SJCRH30 (cell line): ENCODE measurements at places on chromosomes 5 and 9.

- no peak for DNase-seq
Measured at GRCh38 chr9:69658987-69659675, 13.0 kb downstream of the APBA1 start.

DNA sequence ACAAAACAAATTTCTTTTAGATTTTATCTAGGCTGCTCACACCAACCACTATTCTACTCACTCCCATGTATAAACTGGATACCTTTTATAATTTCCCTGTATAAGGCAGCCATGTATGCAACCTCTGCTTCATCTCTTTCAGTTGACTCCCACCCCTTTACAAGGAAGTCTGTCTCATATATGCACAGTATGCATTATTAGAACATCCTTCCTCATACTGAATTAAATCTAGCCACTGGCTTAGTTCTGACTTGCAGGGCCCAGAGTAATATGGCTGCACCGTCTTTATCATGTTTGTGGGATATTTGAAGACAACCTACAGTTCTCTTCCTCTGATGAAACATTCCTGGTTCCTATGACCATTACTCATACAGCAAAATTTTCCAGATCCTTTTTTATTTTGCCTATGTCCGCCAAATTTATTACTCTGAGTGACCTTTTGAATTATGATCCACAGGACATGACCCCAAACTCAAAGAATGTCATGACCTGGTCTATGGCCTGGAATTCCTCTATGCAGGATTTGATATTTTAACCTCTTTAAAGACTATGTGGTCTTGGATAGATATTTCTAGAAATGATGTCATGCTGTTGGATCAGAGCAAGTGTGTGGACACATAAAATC lies 76.6 kb upstream of the ITGA1 start:
- no peak for DNase-seq

GRCh38 chr5:102858221-102858620 lies 103.1 kb downstream of the PAM start:
- DNase-seq = no peak

- DNase-seq = no peak
Measured at GRCh38 chr5:139636207-139636792, 11.8 kb upstream of the CXXC5 start.

GRCh38 chr5:53173083-53173482 lies 63.5 kb upstream of the MOCS2 start:
- DNase-seq = no peak

DNA sequence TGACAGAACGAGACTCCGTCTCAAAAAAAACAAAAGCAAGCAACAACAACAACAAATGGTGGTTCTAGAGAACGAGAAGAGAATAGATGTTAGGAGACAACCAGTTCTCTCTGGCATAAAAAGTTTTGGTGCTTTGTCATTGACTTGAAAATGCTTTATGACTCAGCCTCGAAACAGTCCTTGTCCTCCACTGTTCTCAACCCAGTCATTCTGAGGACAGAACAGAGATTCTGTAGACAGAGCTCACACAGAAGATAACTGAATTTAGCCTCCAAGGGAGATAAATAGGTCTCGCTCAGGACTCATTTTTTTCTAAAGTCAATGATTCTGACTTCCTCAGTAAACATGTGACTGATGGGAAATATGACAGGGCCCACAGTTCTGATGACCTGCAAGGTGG lies 76.0 kb upstream of the FSTL4 start:
- no peak for DNase-seq

- no peak for DNase-seq
Measured at GRCh38 chr5:145511351-145511750, 323.8 kb downstream of the PRELID2 start.

DNA sequence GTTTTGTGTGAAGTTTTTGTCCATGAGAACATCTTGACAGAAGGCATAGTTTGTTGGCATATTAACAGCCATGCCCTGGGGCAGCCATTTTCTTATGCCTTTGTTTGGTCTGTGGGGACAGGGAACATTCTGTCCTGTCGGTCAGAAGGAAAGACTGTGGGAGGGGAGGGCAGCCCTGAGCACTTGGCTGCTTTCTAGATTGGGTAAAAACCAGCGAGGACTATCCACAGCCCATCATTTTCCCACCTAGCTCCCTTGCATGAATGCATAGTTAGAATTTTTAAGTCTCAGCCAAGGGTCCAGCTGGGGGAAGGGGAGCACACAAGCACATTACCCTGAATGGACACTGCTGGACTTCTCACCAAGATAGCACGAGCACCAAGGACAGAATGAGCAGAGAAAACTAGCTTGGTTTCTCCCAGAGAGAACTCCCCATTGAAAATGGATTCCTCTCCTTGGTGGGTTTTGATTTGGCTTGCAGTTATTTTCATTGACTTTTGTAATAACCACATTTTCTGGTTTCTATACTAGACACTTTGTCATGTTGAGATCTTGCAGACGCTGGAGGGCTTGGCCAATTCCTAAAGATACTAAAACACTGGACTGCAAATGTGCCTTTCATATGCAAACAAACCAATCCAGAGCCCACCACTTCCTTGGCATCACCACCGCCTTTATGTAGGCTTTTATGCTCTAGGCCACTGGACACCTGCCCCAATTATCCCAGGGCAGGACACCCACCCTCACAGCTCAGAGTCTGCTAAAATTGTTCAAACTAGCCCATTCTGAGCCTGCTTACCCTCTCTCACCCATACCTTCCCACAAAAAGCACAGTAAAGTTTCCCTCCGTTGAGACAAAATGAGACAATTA lies 129.9 kb downstream of the BOD1 start:
- DNase-seq = no peak

DNA sequence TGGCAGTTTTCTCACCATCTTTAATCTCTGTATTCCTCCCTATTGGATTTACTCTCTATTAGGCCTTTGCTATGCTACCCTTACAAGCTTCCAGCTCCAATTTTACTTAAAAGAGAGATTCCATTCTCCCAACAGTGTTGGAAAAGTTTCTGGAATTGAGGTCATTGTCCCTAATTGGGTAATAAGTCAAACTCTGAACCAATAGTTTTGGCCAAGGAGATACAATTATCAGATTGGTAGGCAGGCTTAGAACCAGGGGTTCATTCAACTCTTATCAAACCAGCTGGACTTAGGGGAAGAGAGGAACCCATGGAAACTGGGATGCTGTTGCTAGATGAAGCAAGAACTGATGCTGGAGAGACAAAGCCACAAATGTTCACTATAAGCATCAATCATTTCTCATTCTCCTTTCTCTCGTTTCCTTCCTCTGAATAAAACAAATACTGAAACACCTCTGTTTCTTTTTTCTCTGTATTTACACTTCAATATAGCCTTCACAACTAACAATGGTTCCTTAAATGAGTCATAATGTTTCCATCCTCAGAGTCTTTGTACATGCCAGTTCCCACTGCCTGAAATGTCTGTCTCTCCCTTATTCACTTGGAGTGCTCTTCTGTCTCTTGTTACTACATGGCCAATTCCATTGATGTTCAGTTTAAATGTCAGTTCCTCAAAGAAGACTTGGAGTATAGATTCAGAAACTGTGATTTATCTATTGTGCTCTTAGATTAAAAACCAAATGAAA lies 587.3 kb downstream of the GABRG2 start:
- no peak for DNase-seq

DNA sequence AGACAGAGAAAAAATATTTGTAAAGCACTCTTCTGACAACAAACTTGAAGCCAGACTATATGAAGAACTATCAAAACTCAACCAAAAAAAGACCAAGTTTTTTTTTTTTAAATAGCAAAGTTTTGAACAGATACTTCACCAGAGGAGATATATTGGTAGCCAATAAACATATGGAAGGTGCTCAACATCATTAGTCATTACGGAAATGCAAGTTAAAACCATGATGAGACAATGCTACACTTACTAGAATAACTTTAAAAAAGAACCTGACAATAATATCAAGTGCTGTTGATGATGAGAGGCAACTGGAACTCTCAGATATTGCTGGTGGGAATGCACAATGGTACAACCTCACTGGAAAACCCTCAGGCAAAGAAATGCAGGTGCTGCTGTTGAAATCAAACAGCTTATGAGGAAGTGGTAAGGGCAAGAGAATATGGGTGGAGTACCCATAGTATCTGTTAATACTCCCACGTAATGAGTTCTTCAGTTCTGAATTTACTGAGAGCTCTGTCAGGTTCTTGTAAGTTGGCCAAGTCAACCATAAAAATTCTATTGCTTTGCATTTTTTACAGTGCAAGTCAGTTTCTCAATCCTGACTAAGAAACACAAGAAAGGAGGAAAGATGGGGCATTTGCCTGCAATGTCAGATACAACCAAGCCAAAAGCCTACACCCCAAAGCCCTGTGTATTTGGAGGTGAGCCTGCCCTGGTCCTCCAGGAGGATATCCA lies 87.3 kb upstream of the GNAQ start:
- no peak for DNase-seq

DNA sequence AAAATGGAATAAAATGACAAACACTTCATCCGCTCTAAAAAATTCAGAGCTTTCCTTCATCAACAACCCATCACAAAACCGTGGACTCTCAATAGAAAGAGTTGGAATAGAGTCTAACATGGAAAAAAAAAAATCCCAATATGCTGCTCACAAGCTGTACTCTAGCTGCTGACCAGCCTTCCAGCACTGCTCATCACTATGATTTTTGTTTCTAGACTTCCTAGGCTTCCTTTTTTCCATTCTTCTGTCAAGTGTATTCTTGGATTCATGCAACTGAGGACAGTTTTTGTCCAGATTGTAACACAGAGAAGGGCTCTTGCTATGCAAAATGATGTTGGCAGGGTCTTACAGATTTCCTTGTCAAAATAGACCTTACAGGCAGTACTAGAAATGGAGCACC lies 34.5 kb downstream of the RFK start:
- no peak for DNase-seq

GRCh38 chr5:61052882-61053281 lies 107.9 kb downstream of the NDUFAF2 start:
- DNase-seq = peak; percentile 39

GRCh38 chr5:103942587-103943186 lies 380.1 kb upstream of the NUDT12 start:
- DNase-seq = no peak

DNA sequence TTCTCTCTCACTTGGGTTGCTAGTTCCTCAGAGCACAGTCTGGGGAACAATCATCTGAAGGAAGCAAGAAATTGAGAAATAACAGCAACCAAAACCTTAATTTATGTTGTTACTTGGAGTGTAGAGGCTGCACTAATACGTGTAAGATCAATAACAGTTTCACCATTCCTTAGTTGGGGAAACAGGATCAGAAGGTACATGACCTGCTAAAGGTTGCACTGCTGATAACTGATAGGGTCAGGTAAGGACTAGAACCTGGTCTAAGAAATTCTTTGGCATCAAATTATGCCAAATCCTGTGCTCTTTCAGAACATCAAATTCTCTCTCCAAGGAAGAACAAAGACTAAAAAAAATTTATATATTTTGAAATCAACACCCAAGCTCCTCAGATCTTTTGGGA lies 278.6 kb upstream of the C9orf72 start:
- no peak for DNase-seq

DNA sequence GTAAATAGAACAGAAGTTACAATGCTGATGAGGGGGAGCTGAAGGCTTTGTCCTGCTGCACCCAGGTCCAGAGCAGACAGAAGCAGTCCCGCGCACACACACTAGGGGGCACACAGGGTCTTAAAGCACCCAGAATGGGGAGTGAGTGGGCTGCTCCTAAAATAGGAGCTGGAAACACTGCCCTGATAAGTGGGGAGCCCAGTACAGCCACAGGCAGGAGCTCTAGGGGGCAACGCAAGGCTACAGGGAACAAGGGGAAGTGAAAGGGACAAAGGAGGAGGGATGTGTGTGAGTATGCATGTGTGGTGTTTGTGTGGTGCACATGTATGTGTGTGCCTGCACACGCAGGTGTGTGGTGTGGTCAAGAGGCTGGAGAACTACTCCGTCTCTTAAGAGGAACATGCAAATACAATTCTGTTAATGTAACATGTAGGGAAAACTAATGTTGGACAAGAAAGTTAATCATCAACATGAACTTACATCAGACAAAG lies 191.5 kb downstream of the ROR2 start:
- no peak for DNase-seq

GRCh38 chr9:117334101-117334500 lies 80.8 kb downstream of the ASTN2 start:
- DNase-seq = peak; percentile 41

- DNase-seq = peak; percentile 34
Measured at GRCh38 chr9:133683586-133684120, 47.5 kb downstream of the DBH start.

DNA sequence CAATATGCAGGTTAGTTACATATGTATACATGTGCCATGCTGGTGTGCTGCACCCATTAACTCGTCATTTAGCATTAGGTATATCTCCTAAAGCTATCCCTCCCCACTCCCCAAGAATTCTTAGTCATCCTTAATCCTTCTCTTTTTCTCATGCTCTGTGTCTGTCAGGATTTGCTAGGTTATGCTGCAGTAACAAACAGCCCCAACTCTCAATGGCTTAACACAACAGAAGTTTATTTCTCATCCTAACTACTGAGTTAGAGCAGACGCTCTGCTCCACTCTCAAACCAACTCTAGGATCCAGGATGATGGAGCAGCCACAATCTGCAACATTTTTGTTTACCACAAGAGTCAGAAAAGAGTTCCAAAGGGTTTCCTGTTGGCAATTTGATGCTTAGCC lies 28.2 kb upstream of the FAM169A start:
- no peak for DNase-seq

DNA sequence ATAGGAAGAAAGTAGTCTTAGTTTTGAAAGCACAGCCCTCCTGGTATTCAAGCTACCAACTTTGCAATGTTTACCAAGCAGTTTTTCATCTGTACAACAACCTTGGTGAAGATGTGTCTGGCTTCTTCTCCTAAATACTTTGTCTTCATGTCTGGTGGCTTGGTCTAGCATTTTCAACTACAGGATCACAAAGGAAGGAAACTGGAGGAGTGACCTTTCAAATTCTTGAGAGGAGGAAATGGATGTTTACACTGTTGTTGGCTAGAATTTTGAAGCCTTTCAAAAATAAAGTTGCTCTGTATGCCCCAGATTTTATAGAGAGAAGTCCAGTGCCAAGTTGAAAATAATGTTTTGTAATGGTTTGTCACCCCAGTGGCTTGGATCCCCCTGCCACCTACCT lies 16.3 kb downstream of the PAM start:
- no peak for DNase-seq

DNA sequence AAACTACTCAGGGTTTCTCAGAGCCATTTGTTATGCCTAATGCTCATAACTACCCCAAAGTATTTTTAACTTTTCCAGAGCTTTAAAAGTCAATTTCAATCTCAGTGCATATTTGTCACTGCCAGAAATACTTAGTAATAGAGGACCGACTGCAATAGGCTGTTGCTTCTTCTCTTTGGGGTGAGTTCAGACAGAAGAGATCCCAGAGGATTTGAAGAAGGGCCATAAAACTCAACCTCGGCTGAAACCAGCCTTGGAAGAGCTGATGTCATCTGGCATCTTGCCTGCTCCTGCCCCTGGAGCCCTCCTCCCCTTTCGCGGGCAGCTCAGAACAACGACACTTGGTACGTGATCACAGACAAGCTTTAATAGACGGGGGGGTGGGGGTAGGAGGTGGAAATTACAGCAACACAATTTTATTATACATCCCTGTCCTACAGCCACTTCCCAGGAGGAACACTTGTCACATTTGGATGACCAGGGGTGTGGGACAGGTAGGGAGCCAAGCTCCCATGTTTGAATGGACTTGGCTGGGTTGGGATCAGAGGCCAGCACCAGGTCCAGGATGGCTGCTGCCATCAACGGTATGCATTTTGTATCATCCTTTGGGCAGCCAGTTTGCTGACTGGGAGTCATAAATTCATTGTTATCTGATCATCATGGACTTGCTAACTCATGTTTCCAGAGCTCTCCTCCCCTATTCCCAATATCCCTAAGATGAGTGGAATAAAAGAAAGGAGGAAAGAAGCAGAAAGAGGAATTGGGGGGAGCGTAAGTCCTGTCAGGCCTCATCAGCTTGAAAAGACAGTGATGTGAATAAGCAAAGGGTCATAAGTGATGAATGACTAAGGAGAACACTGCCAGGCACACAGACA lies 186.6 kb upstream of the PANK3 start:
- DNase-seq = peak; percentile 70
